SJSA1 (cell line): ENCODE measurements at places on chromosomes 16 and 17. TPM values are rescaled to one million over a fixed set of nuclear protein-coding genes. Genes with fewer than 3 reads are reported as not detected.

CES5A gene
- total RNA-seq: not detected in 2 replicates

HEATR9 gene
- not detected in 2 replicates for total RNA-seq

FBXO39 gene
- total RNA-seq: 0.87 TPM in 1 of 2 replicates, not detected in the other

HSF5 gene
- not detected in 2 replicates for total RNA-seq

ICAM2 gene
- total RNA-seq: 0.87 TPM in 1 of 2 replicates, not detected in the other

TPSG1 gene
- total RNA-seq: not detected in 2 replicates

NEUROD2 gene
- not detected in 2 replicates for total RNA-seq

GRIN2C gene
- not detected in 2 replicates for total RNA-seq

WWP2 gene
- total RNA-seq: 16.3 and 27.4 TPM in 2 replicates

PABPN1L gene
- not detected in 2 replicates for total RNA-seq

TMC6 gene
- total RNA-seq: 0.53 TPM in 1 of 2 replicates, not detected in the other

TRPV3 gene
- not detected in 2 replicates for total RNA-seq

WNT9B gene
- total RNA-seq: not detected in 2 replicates

TMED6 gene
- total RNA-seq: 0.21 TPM in 1 of 2 replicates, not detected in the other

GAS7 gene
- 2.4 and 2.6 TPM in 2 replicates for total RNA-seq

ASGR1 gene
- total RNA-seq: 0.16 TPM in 1 of 2 replicates, not detected in the other

NLRC3 gene
- total RNA-seq: not detected in 2 replicates

CMTM4 gene
- 8.9 and 14.6 TPM in 2 replicates for total RNA-seq

NUDT7 gene
- 2.8 and 3.0 TPM in 2 replicates for total RNA-seq

GINS3 gene
- total RNA-seq: 6.0 and 15.9 TPM in 2 replicates

ZFP3 gene
- total RNA-seq: 0.18 and 0.41 TPM in 2 replicates

DCAKD gene
- total RNA-seq: 51.8 and 74.1 TPM in 2 replicates
